ENCODE measurements at places on chromosomes 12 and 14.
A peak's percentile ranks its signal among the peaks of the same experiment; 100 is the strongest.

- no peak for DNase-seq
- no peak overlapping the region for H3K27ac ChIP-seq
- H3K4me1 ChIP-seq, result peaks cover 44% of the 10 kb centered on the region
- H3K36me3 ChIP-seq, result peaks cover 4% of the 10 kb centered on the region
These were observed 61.7 kb downstream of the ITPK1 start for GRCh38 chr14:93054006-93054405.

GRCh38 chr14:74820288-74820687 is 55.7 kb downstream of the PROX2 start:
- peak overlapping the region; percentile 20 for H3K27ac ChIP-seq
- H3K4me3 ChIP-seq, result no peak overlapping the region
- H3K27me3 ChIP-seq, result no peaks in the 10 kb centered on the region
- peaks cover 5% of the 10 kb centered on the region for H3K4me1 ChIP-seq
- peaks cover 55% of the 10 kb centered on the region for H3K36me3 ChIP-seq

GRCh38 chr12:31466768-31467167 is 124.2 kb downstream of the DENND5B start:
- no peak for DNase-seq
- H3K4me3 ChIP-seq, result no peak overlapping the region
- no peaks in the 10 kb centered on the region for H3K4me1 ChIP-seq
- H3K27ac ChIP-seq, result peak overlapping the region; percentile 14

- DNase-seq, result no peak
- peaks cover 28% of the 10 kb centered on the region for H3K4me1 ChIP-seq
- peaks cover 7% of the 10 kb centered on the region for H3K36me3 ChIP-seq
- peak overlapping the region; percentile 73 for H3K27ac ChIP-seq
- no peak overlapping the region for H3K4me3 ChIP-seq
- no peaks in the 10 kb centered on the region for H3K27me3 ChIP-seq
These were observed 4.4 kb upstream of the C1RL start for GRCh38 chr12:7113389-7113871.

- peaks cover 29% of the 10 kb centered on the region for H3K4me1 ChIP-seq
- no peaks in the 10 kb centered on the region for H3K27me3 ChIP-seq
- peaks cover 4% of the 10 kb centered on the region for H3K36me3 ChIP-seq
These were observed 217.6 kb downstream of the MED13L start for GRCh38 chr12:116059904-116060303.

- no peaks in the 10 kb centered on the region for H3K4me1 ChIP-seq
- no peak overlapping the region for H3K4me3 ChIP-seq
- no peaks in the 10 kb centered on the region for H3K36me3 ChIP-seq
- no peaks in the 10 kb centered on the region for H3K27me3 ChIP-seq
These were observed 50.8 kb upstream of the ZDHHC17 start for GRCh38 chr12:76713130-76713529.

DNA sequence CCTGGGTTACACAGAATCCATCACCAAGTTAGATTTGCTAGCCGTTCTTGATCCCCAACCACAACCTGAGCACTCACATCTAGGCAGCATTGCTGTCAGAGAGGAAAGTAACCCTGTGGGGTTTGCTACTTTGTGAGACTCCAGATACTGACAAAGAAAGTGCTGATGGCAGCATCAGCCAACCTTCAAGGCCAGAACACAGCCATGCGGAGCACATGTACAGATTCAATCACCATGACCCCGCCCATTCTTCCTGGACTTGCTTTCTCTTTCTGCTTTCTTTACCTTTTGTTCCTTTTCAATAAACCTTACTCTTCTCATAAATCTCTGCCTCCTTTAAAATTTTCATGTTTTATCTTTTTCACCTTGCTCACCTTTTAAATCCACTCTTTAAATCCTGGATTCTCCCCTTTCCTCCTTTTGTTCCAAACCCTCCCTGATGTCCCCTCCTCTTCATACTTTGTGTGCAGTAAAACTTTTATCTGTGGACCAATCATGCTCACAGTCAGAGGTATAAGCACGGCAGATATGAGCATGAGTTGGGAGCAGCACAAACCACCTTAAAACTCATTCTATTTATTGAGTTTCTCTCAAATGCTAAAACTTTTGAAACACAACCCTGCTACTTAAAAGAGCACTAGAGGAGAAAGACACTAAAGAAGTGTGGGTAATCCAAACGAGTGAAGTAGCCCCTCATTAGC is 21.9 kb upstream of the CERS5 start:
- peaks cover 29% of the 10 kb centered on the region for H3K36me3 ChIP-seq
- no peaks in the 10 kb centered on the region for H3K27me3 ChIP-seq
- H3K27ac ChIP-seq, result peak overlapping the region; percentile 6

- no peaks in the 10 kb centered on the region for H3K27me3 ChIP-seq
- peaks cover 84% of the 10 kb centered on the region for H3K4me1 ChIP-seq
- H3K4me3 ChIP-seq, result peak overlapping the region; percentile 68
- H3K36me3 ChIP-seq, result peaks cover 24% of the 10 kb centered on the region
- peak; percentile 81 for DNase-seq
These were observed 16.1 kb downstream of the GPR68 start for GRCh38 chr14:91228112-91229004.

DNA sequence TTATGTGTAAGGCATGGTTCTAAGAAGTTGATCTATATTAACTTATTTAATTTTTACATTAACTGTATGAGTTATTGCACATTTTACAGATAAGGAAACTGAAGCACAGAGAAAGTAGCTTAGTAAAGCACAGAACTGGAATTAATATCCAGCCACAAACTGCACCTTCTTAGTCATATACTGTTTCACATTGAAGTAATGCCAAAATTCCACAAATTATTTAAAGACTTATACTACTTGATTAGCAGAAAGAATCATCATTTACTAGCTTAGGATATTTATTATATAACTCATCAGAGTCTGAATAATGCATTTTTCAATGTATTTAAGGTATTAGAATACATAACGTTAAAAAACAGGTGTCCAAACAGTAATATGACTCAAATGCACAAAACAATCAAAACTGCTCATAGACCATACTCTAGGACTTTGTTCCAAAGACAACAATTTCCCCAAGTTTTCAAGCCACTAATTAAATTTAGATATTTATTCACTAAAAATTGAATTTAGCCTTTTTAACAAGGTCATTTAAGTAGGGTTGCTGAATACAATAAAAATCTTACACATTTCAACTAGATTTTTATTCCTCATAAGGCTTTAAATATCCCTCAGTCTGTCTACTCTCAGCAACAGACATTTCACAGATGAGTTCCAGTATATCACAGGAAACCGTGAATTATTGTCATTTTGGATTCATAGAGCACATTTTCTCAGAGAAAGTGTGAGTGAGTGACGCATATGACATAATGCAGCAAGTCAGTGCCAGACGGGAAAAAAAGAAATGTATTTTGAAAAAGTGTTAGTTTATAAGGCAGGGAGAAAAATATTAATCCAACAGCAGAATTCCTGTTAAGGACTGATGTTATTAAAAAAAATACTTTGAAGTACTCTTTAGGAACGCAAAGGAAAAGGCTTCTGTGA is 782.5 kb downstream of the TMTC2 start:
- no peaks in the 10 kb centered on the region for H3K27me3 ChIP-seq
- no peaks in the 10 kb centered on the region for H3K36me3 ChIP-seq
- H3K27ac ChIP-seq, result no peak overlapping the region
- DNase-seq, result no peak
- no peak overlapping the region for H3K4me3 ChIP-seq

GRCh38 chr12:123306200-123306599 is 34.5 kb upstream of the CDK2AP1 start:
- H3K4me1 ChIP-seq, result no peaks in the 10 kb centered on the region
- peaks cover 75% of the 10 kb centered on the region for H3K36me3 ChIP-seq
- no peak overlapping the region for H3K4me3 ChIP-seq
- H3K27ac ChIP-seq, result no peak overlapping the region
- H3K27me3 ChIP-seq, result no peaks in the 10 kb centered on the region
- DNase-seq, result no peak

DNA sequence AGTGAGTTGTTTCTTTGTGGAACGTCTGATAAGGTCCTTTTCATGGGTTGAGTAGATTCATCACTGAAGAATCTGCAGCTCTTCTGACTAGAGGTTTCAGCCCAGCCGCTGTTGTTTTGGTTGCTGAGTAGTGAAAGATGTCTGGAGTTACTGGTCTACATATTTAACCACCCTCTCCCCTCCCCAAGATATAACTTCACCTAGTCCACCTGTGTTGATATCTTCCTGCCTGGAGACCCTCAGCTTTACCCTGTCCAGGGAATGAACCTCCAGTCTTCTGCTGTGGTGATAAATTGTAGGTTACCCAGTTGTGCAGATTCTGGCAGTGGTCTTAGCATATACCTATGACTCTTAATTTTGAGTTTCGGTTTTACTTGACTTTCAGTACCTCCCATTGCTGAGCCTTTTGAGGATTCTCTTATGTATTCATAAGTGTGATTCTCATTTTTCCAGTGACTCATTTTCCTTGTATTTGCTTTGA is 62.9 kb downstream of the CCDC91 start:
- H3K4me3 ChIP-seq, result peak overlapping the region; percentile 76
- DNase-seq, result peak; percentile 13
- peaks cover 54% of the 10 kb centered on the region for H3K4me1 ChIP-seq
- H3K27ac ChIP-seq, result peak overlapping the region; percentile 87
- H3K27me3 ChIP-seq, result no peaks in the 10 kb centered on the region

DNA sequence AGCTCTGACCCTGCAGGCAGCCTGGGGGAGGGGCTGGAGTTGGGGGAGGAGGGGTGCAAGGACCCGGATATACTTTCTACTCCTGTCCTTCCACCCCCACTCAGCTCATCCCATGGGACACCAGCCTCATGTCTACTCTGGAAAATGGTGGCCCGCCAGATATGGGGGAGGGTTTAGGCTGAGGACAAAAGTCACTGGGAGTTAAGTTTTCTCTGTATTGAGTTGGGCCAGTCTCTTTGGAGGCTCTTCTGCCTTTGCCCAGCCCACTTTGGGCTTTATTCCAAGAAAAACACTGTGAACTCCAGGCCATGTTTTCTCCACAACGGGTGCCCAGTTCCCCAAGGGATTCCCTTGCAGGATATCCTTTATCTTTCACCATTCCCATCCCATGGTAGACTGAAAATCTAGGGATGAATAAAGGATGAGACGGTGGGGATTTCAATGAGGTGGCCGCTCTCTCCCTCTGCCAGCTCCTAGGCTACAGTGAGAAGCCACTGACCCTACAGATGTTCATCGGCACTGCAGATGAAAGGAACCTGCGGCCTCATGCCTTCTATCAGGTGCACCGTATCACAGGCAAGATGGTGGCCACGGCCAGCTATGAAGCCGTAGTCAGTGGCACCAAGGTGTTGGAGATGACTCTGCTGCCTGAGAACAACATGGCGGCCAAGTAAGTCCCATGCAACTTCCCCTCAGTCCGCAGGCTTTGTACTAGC is 4.9 kb downstream of the NFATC4 start:
- peaks cover 56% of the 10 kb centered on the region for H3K27me3 ChIP-seq
- peaks cover 12% of the 10 kb centered on the region for H3K4me1 ChIP-seq
- no peak overlapping the region for H3K27ac ChIP-seq
- no peak for DNase-seq
- H3K36me3 ChIP-seq, result peaks cover 4% of the 10 kb centered on the region
- H3K4me3 ChIP-seq, result no peak overlapping the region

DNA sequence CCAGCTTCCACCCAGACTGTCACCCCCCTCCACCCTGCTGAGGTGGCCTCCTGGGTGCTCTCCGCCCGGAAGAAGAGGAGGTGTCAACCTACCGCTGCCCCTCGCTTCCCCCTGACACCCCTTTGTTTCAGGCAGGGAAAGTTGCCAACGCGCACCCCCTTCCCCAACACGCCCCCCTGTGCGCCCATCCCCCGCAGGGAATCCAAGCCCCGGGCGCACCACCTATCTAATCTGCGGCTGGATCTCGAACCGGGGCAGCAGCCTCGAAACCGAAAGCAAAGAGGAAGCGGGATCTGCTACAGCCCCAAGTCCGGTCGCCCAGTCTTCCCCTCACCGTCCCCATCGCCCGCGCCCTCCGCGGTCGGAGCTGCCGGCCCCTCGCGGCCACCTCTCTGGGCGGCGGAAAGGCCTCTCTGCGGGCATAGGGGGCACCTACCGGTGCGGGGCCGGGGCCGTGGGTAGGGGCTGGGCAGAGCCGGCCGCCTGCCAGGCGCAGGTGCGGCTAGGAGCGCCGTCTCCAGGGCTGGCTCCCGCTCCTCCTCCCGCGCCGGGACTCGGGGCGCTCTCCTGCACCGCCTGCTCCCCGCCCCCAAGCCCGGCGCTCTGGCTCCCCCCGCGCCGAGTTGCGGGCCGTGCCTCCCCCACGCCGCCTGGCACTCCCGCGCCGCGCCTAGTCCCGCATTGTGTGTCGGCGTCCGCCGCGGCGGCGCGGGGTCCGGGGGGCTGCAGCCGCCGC is 18.3 kb upstream of the PLEKHH1 start:
- peaks cover 35% of the 10 kb centered on the region for H3K4me1 ChIP-seq
- DNase-seq, result peak; percentile 17
- peak overlapping the region; percentile 93 for H3K27ac ChIP-seq
- peak overlapping the region; percentile 90 for H3K4me3 ChIP-seq

DNA sequence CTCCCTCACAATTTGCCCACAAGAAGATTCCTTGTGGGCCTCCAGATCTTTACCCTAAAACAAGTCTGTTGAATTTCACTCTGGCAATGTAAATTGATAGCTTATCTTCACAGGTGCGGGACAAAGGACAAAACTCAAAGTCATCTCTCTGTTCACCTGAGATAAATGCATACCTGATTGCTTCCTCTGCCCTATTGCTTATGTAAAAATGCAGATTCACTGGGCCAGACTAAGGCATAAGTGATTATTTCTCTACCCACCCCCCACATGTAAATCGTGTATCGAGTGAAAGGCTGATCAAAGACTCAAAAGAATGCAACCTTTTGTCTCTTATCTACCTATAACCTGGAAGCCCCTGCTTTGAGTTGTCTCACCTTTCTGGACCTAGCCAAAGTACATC is 316.8 kb downstream of the SSPN start:
- no peak overlapping the region for H3K4me3 ChIP-seq
- no peaks in the 10 kb centered on the region for H3K36me3 ChIP-seq
- peaks cover 6% of the 10 kb centered on the region for H3K4me1 ChIP-seq
- DNase-seq, result no peak
- no peak overlapping the region for H3K27ac ChIP-seq

DNA sequence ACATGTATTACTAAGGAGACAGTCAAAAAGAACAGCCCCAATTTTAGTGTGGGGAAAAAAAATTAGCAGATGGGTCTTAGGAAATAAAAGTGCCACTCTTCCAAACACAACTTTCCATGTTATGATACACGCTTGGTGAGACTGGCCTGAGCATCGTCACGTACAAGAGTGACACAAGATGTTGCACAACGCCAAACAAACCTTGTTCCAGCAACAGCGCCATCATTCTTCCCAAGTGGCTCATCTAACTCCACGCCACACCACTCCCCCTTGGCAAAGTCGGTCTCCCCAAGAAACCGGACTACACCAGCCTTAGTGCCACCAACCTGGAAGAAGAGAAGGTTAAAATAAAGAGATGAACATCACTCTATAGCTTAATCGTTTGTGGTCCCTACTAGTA is 58.7 kb downstream of the CLIP1 start:
- H3K4me1 ChIP-seq, result peaks cover 15% of the 10 kb centered on the region
- H3K27ac ChIP-seq, result no peak overlapping the region
- H3K36me3 ChIP-seq, result peaks cover 39% of the 10 kb centered on the region
- no peak overlapping the region for H3K4me3 ChIP-seq

DNA sequence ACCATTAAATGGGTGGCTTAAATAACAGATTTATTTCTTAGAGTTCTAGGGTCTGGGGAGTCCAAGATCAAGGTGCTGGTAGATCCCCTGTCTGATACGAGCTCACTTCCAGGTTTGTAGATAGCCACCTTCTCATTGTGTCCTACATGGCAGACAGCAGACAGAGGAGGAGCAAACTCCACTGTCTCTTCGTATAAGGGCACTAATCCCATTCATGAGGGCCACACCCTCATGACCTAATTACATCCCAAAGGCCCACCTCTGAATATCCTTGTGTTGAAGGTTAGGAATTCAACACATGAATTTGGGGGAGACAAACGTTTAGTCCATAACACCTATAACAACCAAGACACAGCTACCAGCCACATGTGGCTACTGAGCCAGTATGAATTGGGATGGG is 47.1 kb upstream of the PPP2R5C start:
- H3K27ac ChIP-seq, result peak overlapping the region; percentile 92
- no peak for DNase-seq
- no peaks in the 10 kb centered on the region for H3K27me3 ChIP-seq
- H3K4me1 ChIP-seq, result peaks cover 49% of the 10 kb centered on the region
- peaks cover 23% of the 10 kb centered on the region for H3K36me3 ChIP-seq

Data from central memory CD8-positive, alpha-beta T cell (primary cell).